ENCODE measurements at places on chromosomes 3 and 15.

- DNase-seq, result no peak
Measured at GRCh38 chr3:172776049-172776717, 25.7 kb downstream of the ECT2 start.

DNA sequence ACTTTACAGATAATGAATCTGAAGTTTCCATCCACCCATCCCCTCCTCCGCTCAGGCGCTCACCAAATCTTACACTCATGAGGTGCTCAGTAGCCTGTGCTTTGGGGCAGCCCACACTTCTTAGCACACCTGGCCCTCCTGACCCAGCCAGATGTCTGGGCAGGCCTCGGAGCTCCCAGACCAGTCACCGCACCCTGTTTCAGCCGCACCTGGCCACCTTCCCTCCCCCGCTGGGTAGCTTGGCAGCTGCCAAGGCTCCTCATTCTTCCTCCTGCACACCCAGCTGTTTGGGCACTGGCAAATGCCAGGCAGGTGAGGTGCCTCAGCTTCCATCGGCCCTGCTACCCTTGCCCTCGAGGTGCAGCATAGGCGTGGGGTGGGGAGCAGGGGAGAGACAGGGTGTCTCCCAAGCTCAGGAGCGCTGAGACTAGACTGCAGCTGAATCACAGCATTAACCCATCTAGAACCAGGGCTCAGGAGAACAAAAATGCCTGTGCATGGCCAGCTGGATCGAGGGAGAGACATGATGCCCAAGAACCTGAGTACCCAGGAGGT, 45.8 kb downstream of the CDC25A start:
- DNase-seq, result no peak

- DNase-seq, result no peak
Measured at GRCh38 chr15:39290711-39291435, 290.0 kb upstream of the THBS1 start.

DNA sequence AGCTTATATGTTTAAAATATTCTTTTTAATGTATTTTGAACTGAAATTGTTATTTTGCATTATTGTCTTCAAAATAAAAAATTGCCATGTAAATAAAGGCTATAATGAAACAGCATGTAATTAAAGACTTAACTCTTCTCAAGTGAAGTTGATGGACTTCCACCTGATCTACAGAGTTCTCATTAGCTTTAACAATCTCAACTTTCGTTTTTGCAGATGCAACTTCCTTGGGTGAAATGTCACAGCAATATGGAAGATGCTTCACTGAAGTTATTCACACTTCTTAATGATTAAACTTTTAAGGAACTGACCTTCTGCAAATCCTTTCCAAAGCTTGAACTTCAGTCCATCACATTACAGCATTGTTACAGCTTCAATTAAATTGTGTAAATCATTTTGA, 63.6 kb downstream of the OSTN start:
- no peak for DNase-seq

GRCh38 chr3:138114431-138114918, 933 bp downstream of the DZIP1L start:
- DNase-seq, result no peak

GRCh38 chr3:167978486-167978885, 117.2 kb downstream of the GOLIM4 start:
- DNase-seq, result no peak
